ENCODE measurements at places on chromosomes 5 and 9.
A peak's percentile ranks its signal among the peaks of the same experiment; 100 is the strongest.

- no peak for DNase-seq
Observed at GRCh38 chr5:172339264-172340180, 56.0 kb upstream of the UBTD2 start.

- no peak for DNase-seq
Observed at GRCh38 chr9:80732506-80732905, 956.8 kb downstream of the TLE1 start.

DNA sequence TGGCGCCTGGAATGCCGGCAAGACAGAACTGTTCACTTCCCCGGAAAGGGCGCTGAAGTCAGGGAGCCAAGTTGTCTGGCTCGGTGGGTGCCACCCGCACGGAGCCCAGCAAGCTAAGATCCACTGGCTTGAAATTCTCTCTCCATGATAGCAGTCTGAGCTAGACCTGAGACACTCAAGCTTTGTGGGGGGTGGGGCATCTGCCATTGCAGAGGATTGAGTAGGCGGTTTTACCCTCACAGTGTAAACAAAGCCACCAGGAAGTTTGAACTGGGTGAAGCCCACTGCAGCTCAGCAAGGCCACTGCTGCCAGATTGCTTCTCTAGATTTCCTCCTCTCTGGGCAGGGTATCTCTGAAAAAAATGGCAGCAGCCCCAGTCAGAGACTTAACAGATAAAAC lies 277.4 kb downstream of the SLCO4C1 start:
- no peak for DNase-seq

DNA sequence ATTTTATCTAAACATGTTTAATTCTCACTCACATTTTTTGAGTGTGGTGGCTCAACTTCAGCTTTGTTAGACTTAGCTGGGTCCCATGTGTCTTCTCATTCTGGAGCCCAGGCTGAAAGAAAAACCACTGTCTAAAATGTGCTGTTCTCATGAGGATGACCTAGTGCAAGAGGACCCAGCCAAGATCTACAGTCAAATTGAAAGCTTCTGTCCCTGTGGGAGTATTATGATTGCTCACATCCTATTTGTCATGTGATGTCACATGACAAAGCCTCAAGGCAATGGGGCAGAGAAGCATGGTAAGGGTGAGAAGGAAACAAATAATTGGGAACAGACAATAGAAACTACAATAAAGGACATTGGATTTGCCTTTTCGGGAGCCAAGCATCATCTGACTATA lies 113.4 kb upstream of the ASTN2 start:
- no peak for DNase-seq

DNA sequence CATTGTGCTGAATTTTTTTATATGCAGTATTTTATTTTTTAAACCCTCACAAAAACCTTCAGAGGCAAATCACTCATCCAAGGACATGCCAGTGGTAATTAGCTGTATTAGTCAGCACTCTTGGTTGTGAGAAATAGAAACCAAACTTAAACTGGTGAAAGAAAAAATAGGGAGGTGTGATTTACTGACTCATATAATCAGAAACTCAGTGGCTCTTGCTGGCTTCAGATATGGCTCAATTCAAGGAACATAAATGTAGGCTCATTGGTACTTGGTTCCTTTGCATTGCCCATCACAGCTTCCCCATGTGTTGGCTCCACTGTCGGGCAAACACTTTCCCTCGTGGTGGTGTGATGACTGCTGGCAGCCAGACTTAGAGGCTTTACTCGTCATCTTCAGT lies 497.2 kb downstream of the MAT2B start:
- no peak for DNase-seq

DNA sequence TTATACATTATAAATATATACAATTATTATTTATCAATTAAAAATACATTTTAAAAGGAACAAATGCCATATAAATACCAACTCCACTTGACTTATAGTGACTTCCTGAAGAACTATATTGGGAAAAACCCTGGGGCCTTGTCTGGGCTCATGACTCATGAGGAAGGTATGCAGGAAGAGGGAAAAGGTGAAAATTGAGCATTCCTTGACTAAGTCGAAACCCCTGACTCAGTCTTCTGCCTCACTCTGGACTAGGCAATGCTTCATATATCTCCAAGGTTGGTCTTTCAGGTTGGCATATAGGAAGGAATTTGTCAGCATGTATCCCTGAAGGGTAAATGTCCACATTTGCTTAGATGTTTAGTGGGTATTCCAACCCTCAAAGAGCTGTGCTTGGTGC lies 78.5 kb downstream of the SH3TC2 start:
- DNase-seq = no peak

- DNase-seq = no peak
Observed at GRCh38 chr9:117936185-117937130, 232.3 kb downstream of the TLR4 start.

DNA sequence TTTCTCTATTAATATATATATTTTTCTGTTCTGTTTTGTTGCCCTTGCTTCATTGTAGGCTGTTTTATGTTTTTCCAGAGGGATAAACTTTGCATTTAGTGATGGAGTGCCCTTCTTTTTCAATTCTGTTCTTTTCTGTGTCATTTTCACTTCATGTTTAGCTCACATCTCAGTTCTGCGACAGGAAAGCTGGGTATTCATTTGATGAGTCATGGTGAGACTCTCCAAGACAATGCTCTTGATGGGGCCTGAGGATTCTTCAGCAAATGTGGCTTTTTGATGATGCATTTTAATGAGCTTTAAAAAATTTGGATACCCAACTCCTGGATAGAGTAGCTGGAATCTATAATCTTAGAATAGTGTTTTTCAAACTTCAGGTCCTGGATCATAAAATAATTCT lies 56.5 kb upstream of the SPATA31D4 start:
- no peak for DNase-seq

- DNase-seq = no peak
Observed at GRCh38 chr5:133538718-133539117, 73.6 kb downstream of the FSTL4 start.

DNA sequence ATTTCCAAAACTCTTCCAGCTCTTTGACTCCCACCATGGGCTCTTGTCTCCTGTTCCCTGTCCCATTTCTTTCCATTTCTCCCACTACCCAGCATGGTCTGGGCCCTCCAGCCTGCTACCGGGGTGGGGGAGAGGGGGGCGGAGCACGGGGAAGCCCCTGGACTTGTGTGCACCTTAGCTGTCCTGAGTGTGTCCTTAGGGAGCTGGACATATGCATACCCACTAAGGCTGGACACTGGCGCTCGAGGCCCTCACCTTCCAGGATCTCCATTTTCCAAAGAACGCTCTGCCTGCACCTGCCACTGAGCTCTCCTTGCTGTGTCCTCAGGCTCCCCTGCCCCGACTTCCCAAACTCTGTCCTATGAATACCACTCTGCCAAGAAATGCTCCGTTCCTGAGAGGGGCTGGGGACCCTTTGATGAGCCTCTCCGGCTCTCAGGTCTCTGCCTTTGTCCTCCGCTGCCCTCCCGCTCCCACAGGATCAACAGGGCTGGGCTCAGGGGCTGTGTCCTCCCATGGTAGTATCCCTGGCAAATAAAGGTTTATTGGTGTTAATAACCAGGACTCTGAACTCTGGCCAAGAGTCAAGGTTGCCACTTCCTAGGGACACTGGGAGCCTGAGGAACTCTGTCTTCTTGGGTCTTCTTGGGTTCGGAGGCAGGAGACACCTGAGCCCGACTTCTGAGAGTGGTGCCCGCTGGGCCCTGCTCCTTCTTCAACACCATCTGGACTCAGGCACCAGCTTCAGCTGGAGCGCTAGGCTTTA lies 831 bp upstream of the SHROOM1 start:
- no peak for DNase-seq

DNA sequence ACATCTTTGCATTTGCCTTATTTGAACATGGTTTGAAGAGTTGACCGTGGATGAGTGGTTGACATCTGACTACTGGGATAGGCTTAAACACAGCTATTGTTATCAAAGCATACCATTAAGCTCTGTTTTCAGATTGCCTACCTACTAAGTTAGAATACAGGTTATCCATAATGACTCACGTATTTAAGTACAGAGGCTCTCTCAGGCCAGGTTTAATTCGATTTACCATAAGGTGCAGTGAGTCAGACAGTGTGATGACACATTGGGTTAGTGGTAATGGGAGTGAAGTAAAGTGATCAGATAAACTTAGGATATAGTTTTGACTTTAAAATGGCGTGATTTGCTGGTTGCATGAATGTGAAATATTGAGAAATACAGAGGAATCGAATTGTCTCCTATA lies 732.0 kb upstream of the CTNND2 start:
- no peak for DNase-seq

GRCh38 chr9:135087489-135087792 lies at the start of gene OLFM1:
Gene OLFM1 (plus strand): TSS chr9:135087668. CDS start chr9:135087990, 322 bp downstream.
- DNase-seq = peak; percentile 26

- DNase-seq = no peak
Observed at GRCh38 chr9:91378695-91379127, 17.0 kb upstream of the AUH start.

DNA sequence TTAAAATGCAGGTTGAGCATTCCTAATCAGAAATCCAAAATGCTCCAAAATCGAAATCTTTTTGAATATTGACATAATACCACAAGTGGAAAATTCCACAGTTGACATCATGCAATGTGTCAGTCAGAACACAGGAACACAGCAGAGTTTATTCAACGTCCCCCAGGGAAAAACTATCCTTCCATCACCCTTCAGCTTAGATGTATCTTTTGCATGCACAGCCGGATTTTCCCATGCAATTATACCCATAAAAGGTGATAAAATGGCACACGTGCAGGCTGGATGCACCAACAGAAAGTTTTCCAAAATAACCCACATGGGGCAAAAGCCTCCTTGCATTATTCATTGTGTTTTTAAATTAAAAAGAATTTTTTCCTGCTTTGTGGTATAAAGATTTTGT lies 71.2 kb downstream of the RAB24 start:
- DNase-seq = no peak

DNA sequence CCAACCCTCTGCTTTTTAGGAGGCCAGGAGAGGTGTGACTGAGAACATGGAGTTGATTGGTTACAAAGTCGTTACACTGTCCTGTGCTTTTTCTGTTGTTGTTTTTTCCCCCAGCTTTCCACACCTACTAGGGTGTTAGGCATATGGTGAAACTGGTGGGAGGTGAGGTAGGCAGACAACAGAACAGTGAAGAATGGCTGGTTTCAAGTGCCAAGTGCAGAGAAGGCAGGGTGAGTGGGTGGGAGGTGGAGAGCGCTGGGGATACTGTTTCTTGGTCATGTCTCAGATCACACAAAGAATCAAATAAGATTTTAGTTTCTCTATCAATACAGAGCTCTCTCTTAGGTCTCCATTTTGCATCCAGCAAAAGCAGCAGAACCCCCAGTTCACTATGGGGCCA lies 2.2 kb upstream of the SPTAN1 start:
- peak; percentile 68 for DNase-seq

- no peak for DNase-seq
Observed at GRCh38 chr9:76567086-76567485, 108.1 kb downstream of the GCNT1 start.
